ENCODE measurements at places on chromosomes 11 and 22.

DNA sequence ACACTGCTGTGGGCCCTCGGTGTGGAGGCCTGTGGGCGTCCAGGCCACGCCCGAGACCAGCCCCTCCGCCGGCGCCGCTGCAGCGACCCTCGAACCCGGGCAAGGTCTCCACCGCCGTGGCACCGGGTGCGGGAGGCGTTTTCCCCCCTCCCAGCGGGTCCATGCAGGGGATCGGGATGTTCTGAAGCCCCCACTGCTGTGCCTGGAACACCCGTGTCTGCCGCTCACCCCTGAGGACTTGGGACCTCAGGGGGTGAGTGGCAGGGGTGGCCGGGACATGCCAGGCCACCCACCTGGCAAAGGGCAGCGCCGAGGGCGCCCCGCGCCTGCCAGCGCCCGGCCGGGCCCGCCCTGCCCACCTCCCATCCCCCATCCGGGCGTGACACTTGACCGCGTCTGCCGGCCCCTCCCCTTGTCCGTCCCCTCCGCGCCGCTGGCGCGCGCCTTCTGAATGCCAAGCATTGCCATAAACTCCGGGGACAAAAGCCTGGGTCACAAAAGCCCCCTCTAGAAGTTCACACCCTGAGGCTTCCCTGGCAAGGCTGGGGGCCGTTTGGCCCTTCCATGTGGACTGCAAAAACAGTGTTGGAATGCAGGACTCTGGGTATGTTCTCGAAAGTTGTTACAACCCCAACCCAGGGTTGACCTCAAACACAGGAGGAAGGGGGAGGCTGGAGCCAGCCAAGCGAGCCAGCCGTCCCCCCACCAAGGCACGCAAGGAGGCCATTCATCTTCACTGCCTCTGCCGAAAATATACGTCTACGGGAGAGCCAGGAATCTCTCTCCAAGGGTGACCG, 819 bp upstream of the KCNQ1OT1 start:
- no peak for DNase-seq

DNA sequence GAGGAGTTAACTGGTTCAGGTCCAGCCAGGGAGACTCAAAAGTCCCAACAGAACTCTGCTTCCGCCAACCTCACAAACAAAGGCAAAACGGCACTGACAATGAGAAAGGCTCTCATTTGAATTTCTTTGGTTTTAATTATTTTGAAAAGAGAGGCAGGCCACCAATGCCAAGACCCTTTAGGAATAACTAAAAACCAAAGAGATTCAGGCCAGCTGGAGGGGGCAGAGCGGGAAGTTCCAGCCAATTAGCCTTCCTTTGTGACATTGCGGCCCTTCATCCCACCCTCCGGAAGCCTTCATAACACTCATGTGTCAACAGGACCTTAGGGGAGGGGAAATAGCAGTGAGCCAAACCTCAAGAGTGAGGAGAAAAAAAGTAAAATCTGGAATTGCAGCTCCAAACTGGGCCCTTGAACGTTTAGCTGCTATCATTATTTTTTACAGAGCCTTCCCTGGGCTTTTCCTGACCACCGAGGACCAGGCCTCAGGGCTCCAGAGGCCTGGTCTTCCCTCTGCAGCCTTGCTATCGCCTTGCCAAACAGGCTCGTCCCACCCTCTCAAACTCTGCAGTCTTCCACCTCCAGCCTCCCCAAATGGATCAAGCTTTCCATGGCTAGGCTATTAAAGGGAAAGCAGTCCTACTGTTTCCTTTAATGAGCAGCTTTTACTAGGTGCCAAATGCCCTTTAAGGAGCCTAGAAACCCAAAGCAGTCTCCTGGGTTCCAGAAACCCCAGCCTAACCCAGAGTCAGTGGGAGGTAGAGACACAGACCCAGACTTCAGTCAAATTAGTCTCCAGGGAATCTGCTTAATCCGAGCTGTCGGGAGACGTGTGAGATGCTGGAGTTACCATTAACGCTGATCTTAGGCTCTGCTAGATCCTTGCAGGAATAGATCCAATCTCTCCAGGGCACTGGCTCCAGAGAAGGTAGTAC, 114.2 kb downstream of the CCDC34 start:
- no peak for DNase-seq

- DNase-seq: no peak
Observed at GRCh38 chr11:73216465-73216864, 1.6 kb upstream of the P2RY2 start.

GRCh38 chr11:18229501-18229900, 7.1 kb downstream of the SAA4 start:
- no peak for DNase-seq
